HCT116 (cell line): ENCODE measurements at places on chromosomes 16 and 17. TPM values are rescaled to one million over a fixed set of nuclear protein-coding genes. Genes with fewer than 3 reads are reported as not detected.
A peak's percentile ranks its signal among the peaks of the same experiment; 100 is the strongest.

DNA sequence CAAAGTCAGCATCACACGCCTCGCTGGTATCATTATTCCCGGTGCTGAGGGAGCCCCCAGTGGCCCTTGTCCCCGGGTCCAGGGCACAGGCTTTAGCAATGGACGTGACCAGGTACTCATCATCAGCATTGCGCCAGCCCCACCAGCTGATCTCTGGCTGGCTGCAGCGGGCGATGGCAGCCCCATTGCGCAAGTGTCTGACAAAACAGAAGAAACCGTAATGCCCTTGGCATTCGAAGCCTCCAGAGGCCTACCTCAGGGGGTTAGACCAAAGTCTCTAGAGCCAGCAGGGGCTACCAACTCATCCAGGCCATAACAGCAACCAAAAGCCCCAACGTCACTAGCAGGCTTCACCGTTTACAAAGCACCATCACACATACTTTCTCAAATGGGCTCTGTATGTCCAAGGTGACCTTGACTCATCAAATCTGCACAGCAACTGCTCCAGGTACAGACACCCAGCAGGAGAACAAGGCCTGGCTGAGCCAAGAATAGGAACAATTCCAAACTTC lies 7.3 kb downstream of the MTMR4 start:
- no peak for DNase-seq

CAMTA2 gene
- 37.8 TPM for total RNA-seq

AGRP gene
- total RNA-seq, result not detected

DNA sequence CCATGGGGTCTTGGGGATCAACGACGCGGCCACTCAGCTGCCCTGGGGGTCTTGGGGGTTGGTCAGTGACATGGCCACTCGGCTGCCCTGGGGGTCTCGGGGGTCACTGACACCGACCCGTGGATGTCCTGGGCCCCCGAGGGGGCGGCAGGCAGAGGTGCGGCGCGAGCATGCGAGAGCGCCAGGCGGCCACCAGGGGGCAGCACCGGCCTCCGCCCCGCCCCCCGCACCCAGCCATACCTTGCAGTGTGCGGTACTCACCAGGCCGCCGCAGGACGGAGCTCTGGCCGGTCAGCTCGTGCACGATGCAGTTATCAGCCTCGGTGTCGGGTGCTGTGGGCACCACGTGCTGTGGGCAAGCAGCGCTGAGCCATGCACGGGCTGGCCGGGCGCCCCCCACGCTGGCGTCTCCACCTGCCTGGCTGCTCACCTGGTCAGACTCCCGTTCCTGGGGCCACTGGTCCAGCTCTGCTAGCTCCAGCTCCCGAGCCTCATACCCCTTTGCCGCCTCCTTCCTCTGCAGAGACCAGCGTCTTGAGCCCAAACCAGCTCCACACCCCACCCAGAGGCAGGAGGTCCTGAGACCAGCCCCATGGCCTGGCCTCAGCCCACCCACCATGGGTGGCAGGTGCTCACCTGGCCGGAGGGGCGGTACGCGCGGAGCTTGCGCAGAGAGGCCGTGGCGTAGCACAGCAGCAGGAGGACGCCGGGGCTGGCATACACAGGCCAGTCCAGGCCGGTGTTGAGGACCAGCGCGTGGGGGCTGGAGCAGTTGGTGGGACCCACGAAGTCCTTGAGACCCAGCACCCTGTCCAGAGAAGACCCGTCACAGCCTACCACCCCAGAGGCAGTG lies 31.2 kb downstream of the CTU2 start:
- peak; percentile 48 for DNase-seq

CARD14 gene
- total RNA-seq, result 0.25 TPM

- no peak for DNase-seq
Measured at GRCh38 chr16:51939378-51939871, 607.5 kb downstream of the TOX3 start.

DNA sequence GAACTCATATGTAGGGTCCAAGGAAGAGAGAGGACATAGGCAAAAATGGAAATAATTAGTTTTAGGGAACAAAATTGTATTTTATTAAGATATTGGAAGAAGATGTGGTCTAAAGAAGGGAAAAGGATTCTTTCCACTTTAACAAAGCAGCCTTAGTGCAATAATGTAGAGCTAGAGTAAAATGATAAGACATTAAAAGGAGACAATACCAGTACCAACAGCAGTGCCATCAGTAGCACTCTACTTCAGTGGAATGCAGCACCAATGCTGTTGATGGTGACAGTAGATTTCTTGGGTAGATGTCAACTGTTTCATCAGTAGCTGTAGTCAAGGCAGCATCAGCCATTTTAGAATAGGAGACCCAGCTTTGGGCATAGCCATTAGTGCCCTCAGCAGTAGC lies 124.3 kb downstream of the BRIP1 start:
- DNase-seq, result no peak
